ENCODE measurements at places on chromosomes 3 and 15. TPM values are rescaled to one million over a fixed set of nuclear protein-coding genes. Genes with fewer than 3 reads are reported as not detected.

DNA sequence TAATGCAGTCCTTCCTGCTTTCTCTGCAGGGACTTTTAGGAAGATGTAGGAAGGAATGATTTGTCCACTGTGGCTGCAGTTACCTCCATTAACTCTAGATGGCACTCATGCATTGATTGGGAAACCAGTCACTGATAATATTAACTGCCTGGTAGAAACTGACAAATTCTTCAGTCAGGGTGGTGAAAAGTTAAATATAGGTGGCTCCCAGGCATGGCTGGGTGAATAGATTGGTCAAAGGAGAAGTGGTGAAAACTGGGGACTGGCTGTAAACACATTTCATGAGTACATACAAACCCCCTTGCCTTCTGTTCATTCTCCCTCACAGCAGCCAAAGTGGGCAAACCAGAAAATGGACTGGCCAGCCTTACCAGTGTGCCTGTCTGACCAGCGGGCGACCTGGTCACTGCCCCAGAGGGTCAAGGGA, 333.4 kb downstream of the THSD4 start:
- DNase-seq = no peak
- H3K36me3 ChIP-seq = no peaks in the 10 kb centered on the region
- H3K4me3 ChIP-seq = no peak overlapping the region

- H3K27ac ChIP-seq = no peak overlapping the region
- H3K4me1 ChIP-seq = no peaks in the 10 kb centered on the region
- peaks cover 25% of the 10 kb centered on the region for H3K36me3 ChIP-seq
These were observed 36.3 kb downstream of the ST3GAL6 start for GRCh38 chr3:98799479-98799878.

DNA sequence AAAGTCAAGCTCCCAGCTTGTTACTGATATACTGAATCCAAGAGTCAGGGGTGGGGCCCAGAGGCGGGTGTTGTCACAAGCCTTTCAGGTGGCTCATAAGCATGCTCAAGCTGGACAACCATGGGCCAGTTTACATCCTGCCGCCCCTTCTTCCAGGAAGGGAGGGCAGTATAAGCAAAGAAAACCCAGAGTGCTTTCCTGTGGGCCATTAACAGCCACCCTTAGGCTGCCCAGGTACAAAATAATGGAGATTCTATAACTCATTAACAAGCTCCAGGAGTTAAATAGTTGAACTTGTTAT, 183.2 kb downstream of the NTRK3 start:
- H3K27me3 ChIP-seq = no peaks in the 10 kb centered on the region
- H3K4me1 ChIP-seq = no peaks in the 10 kb centered on the region
- no peak overlapping the region for H3K27ac ChIP-seq
- no peak overlapping the region for H3K4me3 ChIP-seq
- H3K36me3 ChIP-seq = no peaks in the 10 kb centered on the region

GRCh38 chr15:39219608-39220007, 361.3 kb upstream of the THBS1 start:
- no peak for DNase-seq
- no peaks in the 10 kb centered on the region for H3K36me3 ChIP-seq
- no peak overlapping the region for H3K27ac ChIP-seq
- H3K4me1 ChIP-seq = no peaks in the 10 kb centered on the region
- no peak overlapping the region for H3K4me3 ChIP-seq

DNA sequence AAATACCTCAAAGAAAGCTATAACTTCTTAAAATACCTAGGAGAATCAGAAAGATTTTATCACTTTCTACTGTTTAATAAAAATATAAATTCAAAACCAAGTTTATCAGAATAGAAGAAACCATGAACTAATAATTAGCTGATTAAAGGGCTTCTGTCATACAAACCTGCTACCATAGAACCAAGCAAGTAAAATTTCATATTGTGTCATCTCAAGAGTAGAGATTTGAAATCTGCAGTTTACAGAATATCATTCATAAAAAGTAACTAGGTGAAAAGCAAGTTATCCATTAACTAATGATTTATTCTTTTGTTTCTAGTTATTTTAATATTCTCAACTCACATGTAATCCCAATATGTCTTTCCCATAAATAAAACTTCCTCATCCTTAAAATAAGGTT, 36.8 kb upstream of the XXYLT1 start:
- no peaks in the 10 kb centered on the region for H3K27me3 ChIP-seq
- no peak overlapping the region for H3K4me3 ChIP-seq
- no peak for DNase-seq
- no peak overlapping the region for H3K27ac ChIP-seq
- no peaks in the 10 kb centered on the region for H3K4me1 ChIP-seq

GRCh38 chr15:48175126-48175525, 3.0 kb downstream of the MYEF2 start:
- H3K27ac ChIP-seq = no peak overlapping the region
- no peak overlapping the region for H3K4me3 ChIP-seq
- no peaks in the 10 kb centered on the region for H3K36me3 ChIP-seq
- H3K27me3 ChIP-seq = peaks cover 6% of the 10 kb centered on the region

DNA sequence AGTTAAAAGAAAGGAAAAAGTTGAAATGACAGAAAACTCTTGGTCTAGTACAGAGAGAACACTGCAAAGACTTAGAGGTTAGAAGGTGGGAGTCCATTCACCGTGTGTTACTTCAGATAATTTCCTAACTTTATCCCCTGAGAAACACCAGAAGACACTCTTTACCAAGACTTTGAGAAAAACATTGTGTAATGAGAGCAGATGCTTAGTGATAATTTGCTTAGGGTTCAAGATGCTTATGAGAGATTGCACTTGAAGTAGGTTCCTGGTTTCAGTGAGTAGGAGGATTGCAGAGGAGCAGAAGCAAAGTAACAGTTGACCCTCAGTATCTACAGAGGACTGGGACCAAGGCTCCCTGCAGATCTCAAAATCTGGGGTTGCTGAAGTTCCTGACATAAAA, 594.1 kb downstream of the NR2F2 start:
- H3K36me3 ChIP-seq = no peaks in the 10 kb centered on the region
- no peak overlapping the region for H3K27ac ChIP-seq
- no peak overlapping the region for H3K4me3 ChIP-seq

- no peaks in the 10 kb centered on the region for H3K4me1 ChIP-seq
- no peaks in the 10 kb centered on the region for H3K27me3 ChIP-seq
- no peak overlapping the region for H3K4me3 ChIP-seq
- H3K36me3 ChIP-seq = no peaks in the 10 kb centered on the region
- no peak overlapping the region for H3K27ac ChIP-seq
- DNase-seq = no peak
These were observed 329.9 kb downstream of the ZNF385D start for GRCh38 chr3:21421096-21421495.

GRCh38 chr15:35567392-35567791, 21.4 kb upstream of the DPH6 start:
- H3K4me3 ChIP-seq = no peak overlapping the region
- DNase-seq = no peak
- H3K27ac ChIP-seq = no peak overlapping the region
- H3K4me1 ChIP-seq = peaks cover 9% of the 10 kb centered on the region
- H3K36me3 ChIP-seq = no peaks in the 10 kb centered on the region

DNA sequence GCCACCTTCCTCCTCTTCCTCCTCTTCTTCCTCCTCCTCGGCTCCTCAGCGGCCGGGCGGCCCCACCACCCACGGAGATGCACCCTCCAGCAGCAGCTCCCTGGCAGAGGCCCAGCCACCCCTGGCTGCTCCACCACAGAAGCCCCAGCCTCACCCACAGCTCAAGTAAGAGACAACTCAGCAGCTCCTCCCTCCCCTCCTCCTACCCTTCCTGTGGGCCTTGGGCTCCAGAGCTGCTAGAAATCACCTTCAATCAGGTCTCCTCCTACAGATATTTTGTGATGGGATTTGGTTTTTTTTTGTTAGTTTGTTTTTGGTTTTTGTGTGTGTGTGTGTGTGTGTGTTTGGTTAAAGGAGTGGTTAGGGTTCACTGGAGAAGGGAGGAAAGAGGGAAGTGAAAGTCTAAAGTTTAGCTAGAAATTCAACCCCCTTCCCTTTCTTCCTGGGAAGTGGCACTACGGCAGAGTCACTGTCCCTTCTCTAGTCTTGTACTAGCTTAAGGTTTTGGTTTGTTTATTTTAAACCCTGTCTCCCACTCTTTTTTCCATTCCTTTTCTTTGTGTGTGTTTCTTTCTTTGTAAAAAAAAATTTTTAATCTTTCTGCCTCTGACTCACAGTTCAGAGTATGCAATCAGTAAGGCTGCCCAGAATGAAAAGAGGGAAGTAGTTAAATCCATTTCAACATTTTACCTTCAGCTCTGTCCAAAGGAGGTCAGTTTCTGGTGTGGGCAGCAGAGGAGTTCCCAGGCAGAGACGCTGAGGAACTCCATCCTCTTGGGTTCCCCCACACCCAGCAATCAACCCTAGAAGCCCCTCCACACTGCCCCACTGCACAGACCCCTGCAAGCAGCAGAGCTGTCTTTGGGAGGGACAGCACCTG, 29.0 kb upstream of the TIMP4 start:
- peak overlapping the region; percentile 68 for H3K27ac ChIP-seq
- no peak overlapping the region for H3K4me3 ChIP-seq
- peak; percentile 60 for DNase-seq
- H3K36me3 ChIP-seq = no peaks in the 10 kb centered on the region

GRCh38 chr3:113231391-113231790, 20.0 kb downstream of the BOC start:
- H3K27me3 ChIP-seq = no peaks in the 10 kb centered on the region
- no peaks in the 10 kb centered on the region for H3K36me3 ChIP-seq
- DNase-seq = no peak
- H3K4me3 ChIP-seq = no peak overlapping the region
- H3K27ac ChIP-seq = no peak overlapping the region
- peaks cover 6% of the 10 kb centered on the region for H3K4me1 ChIP-seq

DNA sequence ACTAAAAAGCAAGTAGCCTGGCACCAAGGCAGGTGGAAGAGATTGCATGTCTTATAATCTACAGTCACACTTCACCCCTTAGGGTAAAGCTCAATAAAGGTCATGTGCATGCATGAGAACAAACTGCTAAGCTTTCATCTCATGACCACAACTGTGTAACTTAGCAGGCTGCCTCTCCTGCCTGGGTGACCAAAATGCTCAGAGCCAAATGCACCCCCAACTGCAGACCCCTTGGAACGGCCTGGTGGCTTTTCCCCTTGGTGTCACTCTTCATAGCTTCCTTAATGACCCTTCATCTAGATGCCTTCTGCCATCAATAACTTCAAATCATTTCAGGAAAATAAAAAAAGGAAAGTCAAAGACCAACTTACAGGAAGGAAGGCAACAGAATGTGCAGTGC, 88.1 kb downstream of the ADAMTS17 start:
- no peak overlapping the region for H3K4me3 ChIP-seq
- no peak for DNase-seq
- H3K36me3 ChIP-seq = no peaks in the 10 kb centered on the region
- H3K27me3 ChIP-seq = no peaks in the 10 kb centered on the region
- no peaks in the 10 kb centered on the region for H3K4me1 ChIP-seq

Gene CCDC54
- not detected for total RNA-seq

Gene REC114
- total RNA-seq = not detected

Gene TAGLN3
- 0.44 TPM for total RNA-seq

Gene GPR15
- total RNA-seq = 1.4 TPM

Gene GCHFR
- 99.5 TPM for total RNA-seq

Gene LSAMP
- 20.1 TPM for total RNA-seq

Gene ELP6
- total RNA-seq = 18.8 TPM

Gene KLHL40
- not detected for total RNA-seq

Gene SLC27A2
- 2.9 TPM for total RNA-seq

Gene GOLGA8N
- total RNA-seq = 14.3 TPM

Gene CCR5
- 5.3 TPM for total RNA-seq

Measured in lower lobe of right lung (tissue), 2 donors.